ENCODE measurements at places on chromosomes 6 and 20.

GRCh38 chr20:32638848-32639247 lies 34.9 kb downstream of the C20orf203 start:
- DNase-seq = no peak

- no peak for DNase-seq
Observed at GRCh38 chr20:13611611-13612125, 27.1 kb downstream of the TASP1 start.

DNA sequence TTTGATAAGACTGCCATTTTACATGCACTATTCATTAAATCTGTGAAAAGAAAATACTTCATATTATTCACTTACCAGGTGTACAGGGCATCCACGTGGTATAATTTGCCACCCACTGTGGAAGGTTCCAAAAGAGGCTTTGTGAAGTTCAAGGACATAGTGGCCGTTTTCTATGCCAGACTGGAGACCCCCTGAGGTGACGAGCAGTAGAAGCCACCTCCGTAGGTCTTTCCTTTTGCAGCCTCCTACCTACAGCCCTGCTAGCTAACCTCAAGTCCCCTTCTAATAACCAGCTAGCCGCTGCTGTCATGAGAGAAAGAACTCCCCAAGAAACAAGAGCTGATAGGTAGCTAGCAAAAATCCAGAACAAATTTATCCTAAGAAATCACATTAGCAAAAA lies 110.5 kb downstream of the ARHGAP18 start:
- no peak for DNase-seq

DNA sequence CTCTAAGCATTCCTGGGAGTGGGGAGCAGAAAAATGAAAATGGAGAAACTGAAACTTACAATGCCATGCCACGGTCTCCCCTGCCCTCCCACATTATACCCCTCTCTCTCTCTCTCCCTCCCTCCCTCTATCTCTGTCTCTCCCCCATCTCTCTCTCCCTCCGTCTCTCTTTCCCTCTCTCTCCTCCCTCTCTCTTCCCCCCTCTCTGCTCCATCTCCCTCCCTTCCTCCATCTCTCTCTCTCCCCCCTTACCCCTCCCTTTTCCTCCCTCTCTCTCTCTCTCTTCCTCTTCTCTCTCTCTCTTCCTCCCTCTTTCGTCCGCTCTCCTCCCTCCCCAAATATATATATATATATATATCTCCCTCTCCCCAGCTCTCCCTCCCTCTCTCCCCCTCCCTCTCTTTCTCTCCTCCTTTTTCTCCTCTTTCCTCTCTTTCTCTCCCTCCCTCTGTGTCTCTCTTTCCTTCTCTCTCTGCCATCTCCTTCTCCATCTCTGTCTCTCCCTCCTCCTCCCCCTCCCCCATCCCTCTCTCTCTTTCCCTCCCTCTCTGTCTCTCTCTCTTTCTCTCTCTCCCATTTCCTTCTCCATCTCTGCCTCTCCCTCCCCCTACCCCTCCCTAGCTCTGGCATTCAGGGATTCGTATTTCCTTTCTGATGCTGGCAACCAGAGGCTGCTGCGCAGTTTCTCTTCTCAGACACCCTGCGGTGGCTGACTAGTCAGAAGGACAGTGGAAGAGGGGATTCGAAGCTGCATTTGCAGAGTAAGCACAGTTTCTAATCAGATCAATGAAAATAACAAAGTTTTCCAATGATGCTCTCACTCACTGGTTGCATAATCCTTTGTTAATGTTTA lies 13.9 kb upstream of the VAPB start:
- no peak for DNase-seq

DNA sequence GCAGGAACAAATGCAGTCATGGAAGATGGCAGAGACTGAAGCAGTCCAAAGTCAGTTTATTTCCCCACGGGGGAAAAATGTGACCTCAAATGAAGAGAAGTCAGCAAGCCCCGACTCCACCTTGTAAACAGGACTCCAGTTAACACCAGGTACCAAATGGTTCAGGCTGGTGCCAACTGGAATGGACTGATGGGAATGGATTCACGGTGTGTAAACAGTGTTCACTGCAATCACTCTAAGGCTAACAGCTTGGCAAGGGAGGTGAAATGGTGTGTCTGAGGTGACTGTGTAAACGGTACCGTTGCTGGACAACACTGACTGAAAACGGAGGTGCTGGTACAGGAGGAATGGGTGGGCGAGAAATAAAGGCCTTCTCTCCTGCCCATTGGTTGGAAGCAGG lies 12.0 kb downstream of the PLAGL2 start:
- DNase-seq = no peak

GRCh38 chr20:43576108-43576507 lies 14.6 kb upstream of the IFT52 start:
- DNase-seq = no peak

DNA sequence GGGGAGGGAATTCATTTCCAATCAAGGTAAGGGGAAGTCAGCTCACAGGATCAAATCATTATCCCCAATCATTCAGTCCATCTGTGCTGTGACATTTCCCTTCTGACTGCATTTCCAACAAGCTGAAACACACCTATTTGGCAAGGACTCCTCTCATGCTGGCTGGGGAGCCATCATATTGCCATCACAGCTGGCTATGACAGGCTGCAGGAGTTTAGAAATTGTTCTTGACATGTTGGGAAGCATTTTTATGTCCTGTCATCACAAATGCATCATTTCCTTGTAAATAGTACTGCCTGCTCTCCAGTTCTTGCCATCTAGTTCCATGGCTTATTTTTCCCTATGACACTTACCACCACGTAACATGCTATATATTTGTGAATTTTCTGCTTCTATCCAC lies 113.9 kb upstream of the TMEM170B start:
- no peak for DNase-seq

GRCh38 chr6:53795340-53795701 lies 516 bp downstream of the LRRC1 start:
- no peak for DNase-seq

DNA sequence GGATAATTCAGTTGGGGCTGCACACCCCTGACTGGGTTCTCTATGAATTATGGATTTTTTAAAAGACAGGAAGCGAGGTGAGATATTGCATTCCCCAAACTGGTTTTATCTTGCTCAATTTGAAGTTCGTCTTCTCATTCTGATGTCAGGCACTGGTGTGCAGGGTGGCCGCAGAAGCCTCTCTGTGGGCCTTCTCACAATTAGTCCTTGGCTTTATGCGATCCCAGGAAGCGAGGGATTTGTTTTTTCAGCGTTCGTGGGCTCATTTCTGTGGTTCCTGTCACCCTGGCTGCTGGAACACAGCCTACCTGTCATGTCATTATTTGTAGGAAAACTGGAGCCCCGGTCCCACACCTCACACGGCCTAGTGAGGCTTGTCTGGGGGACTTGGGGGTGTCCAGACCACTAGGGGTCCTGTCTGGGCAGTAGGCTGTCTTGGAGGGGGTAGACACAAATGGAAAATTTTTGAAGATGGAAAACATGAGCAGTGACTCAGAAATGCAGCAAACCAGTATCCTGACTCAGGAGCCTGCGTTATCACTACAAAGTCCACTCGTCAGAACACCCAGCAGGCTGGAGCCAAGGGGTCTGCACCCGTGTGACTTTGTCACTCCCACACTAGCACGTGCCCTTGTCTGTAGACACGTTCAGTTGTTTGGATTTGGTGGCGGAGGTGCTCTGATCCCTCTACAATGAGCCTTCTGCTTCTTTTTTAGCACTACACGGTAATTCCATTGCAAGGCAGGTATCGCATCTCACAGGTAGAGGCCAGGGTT lies 42.2 kb downstream of the GNAS-AS1 start:
- DNase-seq = no peak

DNA sequence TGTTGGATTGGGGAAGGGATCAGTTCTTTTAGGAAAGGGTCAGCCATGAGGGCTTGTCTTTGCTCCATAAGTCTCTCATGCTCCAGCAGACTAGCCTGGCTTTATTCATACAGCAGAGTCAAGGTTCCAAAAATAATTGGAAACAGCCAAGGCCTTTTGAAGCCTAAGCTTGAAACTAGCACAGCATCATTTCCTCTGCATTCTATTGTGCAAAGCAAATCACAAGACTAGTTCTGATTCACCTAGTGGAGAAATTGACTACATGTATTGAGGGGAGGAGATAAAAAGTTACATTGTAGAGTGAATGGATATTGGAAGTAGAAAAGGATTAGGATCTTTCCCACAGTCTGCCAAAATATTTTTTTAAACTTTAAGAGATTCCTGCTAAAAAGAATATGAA lies 159.3 kb upstream of the PLCB4 start:
- DNase-seq = no peak

- DNase-seq = no peak
Observed at GRCh38 chr6:10977231-10977968, 66.7 kb downstream of the ELOVL2 start.

DNA sequence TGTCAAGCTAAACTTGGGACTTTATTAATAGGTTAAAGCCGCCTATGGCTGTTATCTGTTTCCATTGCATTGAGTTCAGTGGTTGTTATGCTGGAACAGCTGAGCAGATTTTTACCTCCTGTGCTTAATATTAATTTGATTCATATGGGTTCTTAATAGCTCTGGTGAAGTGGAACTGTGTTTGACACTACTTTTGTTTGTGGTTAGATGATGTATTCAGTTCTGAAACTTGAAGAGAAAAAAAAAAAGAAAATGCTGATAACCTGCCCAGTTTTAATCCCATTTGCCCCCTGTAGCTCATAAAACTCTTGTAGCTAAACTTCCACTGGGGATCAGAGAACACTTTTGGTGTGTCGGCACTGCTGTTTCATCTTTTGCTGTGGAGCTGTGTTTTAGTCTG lies 117.8 kb downstream of the ZDHHC14 start:
- DNase-seq = no peak

Data from stimulated activated naive CD8-positive, alpha-beta T cell treated with anti-CD3 and anti-CD28 coated beads, Interleukin-15, amount 100 ng/mL, for 72 hours (primary cell).